ENCODE measurements at places on chromosomes 12 and 14.

DNA sequence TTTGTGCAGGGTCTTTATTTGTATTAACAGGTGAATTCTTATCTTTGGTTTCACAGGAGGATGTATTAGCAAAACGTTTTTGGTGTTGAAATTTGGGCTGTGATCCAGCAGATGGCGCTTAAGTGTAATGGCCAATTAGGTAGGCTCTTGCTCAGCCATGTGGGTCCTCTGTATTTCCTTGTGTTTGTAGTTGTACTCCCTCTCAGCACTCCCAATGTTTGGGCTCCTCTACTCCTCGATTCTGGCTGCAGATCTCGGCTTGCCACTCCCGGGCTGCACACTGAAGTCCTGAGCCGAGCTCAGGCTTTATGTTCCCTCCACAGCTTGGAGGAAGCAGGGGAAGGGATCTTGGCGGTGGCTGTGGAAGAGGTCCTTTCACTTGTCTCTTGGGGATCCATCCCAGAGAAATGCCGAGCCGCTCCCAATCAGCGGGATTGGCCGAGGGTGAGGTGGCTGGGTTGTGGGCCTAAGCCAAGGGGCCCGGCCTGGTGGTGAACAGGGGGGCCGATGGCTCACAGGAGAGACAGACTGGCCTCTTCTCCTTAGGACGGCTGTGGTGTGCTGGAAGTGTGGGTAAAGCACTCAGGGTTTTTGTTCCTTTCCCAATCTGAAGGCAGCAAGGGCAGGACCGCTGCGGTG lies 133.7 kb downstream of the AEBP2 start:
- H3K4me3 ChIP-seq = no peak overlapping the region
- H3K27ac ChIP-seq = no peak overlapping the region
- H3K36me3 ChIP-seq = no peaks in the 10 kb centered on the region
- DNase-seq = peak; percentile 62

DNA sequence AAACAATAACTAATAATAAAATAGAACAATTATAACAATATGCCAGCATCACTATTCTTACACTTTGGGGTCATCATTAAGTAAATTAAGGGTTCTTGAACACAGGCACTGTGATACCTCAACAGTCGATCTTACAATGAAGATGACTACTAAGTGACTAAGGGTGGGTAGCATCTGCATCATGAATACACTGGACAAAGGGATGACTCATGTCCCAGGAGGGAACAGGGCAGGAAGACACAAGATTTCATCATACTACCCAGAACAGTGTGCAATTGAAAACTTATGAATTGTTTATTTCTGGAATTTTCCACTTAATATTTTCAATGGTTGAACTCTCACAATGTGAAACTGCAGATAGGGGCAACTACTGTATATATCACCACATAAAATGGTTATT lies 19.7 kb downstream of the TSPAN19 start:
- H3K27me3 ChIP-seq = no peaks in the 10 kb centered on the region
- no peak for DNase-seq
- H3K4me1 ChIP-seq = peaks cover 1% of the 10 kb centered on the region
- no peaks in the 10 kb centered on the region for H3K36me3 ChIP-seq
- no peak overlapping the region for H3K27ac ChIP-seq
- no peak overlapping the region for H3K4me3 ChIP-seq

DNA sequence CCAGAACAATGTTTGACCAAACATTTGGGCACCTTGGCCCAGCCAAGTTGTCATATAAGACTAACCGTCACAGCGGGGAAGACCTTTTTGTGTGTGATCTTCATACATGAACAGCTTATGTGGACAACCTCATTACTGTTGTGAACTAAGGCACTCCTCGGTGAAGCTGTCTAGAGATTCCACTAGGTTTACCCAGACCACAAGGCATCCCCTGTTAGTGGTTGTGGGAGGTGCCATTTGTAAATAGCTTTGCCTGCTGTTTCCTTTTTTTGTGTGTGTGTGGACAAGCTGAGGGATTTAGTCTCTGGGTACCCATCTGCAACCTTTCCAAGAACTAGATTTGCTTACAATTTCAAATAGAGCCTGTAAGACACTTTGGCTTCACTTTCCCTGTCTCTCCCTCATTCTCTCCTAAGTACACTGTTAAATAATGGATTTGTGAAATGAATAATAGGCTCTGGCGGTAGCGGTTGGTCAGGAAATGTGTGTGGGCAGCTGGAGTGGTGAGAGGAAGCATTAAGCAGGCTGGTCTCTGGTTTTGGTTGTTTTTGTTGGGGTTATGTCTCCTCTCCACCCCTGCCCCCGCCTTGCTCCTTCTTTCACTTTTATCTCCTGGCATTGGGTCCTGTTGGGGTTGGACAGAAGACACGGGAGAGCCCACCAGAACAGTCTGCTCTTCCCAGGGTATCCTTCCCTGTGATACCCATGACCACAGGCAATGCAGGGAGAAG lies 727.6 kb downstream of the VRK1 start:
- H3K36me3 ChIP-seq = no peaks in the 10 kb centered on the region
- no peak for DNase-seq
- no peaks in the 10 kb centered on the region for H3K27me3 ChIP-seq

DNA sequence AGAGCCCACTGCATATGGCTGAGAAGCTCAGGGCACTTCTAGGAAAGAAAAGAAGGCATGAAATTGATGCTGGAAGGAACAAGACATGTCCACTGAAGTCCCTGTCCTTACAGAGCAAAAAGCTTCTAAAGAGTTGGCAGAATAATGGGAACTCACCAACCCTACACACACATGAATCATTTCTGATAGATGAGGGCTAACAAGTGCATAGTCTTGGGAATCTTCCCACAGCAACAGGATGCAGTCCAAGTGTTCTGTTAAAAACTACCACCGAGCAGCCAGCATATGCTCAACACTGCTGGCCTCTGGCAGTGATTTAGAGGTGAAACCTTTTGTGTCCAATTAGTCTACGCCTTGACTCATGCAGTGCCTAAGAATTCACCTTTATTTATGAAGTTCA lies 44.8 kb downstream of the RHOJ start:
- no peaks in the 10 kb centered on the region for H3K4me1 ChIP-seq
- H3K36me3 ChIP-seq = no peaks in the 10 kb centered on the region
- H3K27ac ChIP-seq = no peak overlapping the region
- DNase-seq = no peak

- no peaks in the 10 kb centered on the region for H3K27me3 ChIP-seq
- no peak for DNase-seq
- peaks cover 3% of the 10 kb centered on the region for H3K4me1 ChIP-seq
- H3K36me3 ChIP-seq = no peaks in the 10 kb centered on the region
- H3K27ac ChIP-seq = no peak overlapping the region
These were observed 24.1 kb downstream of the DUSP16 start for GRCh38 chr12:12538535-12538934.

- no peaks in the 10 kb centered on the region for H3K4me1 ChIP-seq
- DNase-seq = no peak
- H3K27me3 ChIP-seq = no peaks in the 10 kb centered on the region
- H3K27ac ChIP-seq = no peak overlapping the region
- no peak overlapping the region for H3K4me3 ChIP-seq
These were observed 25.0 kb downstream of the PDZRN4 start for GRCh38 chr12:41213107-41213506.

GRCh38 chr14:70962935-70963334 lies 55.7 kb downstream of the PCNX1 start:
- no peaks in the 10 kb centered on the region for H3K27me3 ChIP-seq
- H3K4me3 ChIP-seq = no peak overlapping the region
- peaks cover 20% of the 10 kb centered on the region for H3K36me3 ChIP-seq
- H3K27ac ChIP-seq = no peak overlapping the region
- no peaks in the 10 kb centered on the region for H3K4me1 ChIP-seq

DNA sequence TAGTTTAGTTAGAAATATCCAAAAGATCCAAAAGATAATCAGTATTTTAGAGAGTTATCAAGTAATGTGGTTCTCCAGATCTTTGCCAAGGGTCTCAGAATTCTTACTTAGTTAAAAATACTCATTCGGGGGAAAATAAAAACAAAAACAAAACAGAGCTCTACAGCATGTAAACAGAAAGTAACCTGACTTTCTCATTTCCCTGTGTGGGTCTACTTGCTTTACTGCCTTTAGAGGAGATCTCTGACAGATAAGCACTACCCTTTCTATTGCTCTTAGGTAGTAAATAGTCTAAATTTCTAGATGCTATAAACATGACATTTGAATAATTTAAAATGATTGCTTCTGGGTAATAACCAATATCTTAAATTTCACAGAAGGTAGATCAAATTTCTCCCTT lies 371.8 kb downstream of the RPL10L start:
- no peaks in the 10 kb centered on the region for H3K27me3 ChIP-seq
- no peak for DNase-seq
- H3K4me3 ChIP-seq = no peak overlapping the region
- no peak overlapping the region for H3K27ac ChIP-seq
- no peaks in the 10 kb centered on the region for H3K4me1 ChIP-seq

DNA sequence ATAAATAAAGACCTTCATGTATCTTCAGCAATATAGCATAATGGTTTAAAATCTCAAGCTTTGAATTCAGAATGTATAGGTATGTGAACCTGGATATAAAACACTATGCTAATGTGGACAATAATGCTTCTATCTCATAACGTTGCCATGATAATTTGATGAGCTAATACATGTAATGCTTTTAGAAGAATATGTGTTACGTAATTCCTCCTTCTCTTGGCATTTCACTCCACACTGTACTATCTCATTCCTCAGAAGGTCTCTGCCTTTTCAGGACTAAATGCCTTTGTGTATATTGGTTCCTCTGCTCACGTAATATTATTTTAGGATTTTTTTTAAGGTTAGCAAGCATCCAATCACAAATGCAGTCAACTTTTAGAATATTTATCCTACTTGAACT lies 86.5 kb downstream of the FOXA1 start:
- no peak for DNase-seq
- H3K27me3 ChIP-seq = no peaks in the 10 kb centered on the region
- no peaks in the 10 kb centered on the region for H3K4me1 ChIP-seq
- H3K27ac ChIP-seq = no peak overlapping the region
- H3K4me3 ChIP-seq = no peak overlapping the region
- H3K36me3 ChIP-seq = no peaks in the 10 kb centered on the region

- no peak for DNase-seq
- H3K27ac ChIP-seq = no peak overlapping the region
- H3K4me3 ChIP-seq = no peak overlapping the region
- H3K36me3 ChIP-seq = no peaks in the 10 kb centered on the region
- peaks cover 9% of the 10 kb centered on the region for H3K4me1 ChIP-seq
- H3K27me3 ChIP-seq = peaks cover 87% of the 10 kb centered on the region
These were observed 1.6 kb upstream of the MLXIP start for GRCh38 chr12:122076743-122077495.

DNA sequence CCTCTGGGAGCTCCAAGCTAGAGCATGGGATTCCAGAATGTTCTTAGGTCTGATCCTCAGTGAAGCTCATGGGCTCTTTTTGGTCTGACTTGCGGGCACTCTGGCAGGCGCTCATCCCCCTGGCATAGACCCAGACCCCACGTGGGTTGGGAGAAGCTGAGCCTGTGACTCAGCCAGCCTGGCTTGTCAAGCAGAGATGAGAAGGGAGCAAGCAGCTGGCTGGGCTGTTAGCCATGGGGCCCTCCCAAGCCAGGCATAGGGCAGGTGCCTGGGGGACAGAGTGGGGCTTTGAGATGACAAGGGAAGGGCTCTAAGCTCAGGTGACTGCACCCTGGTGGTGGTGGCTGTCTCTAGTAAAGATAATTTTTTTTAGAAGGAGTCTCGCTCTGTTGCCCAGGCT lies 80.3 kb upstream of the NOS1 start:
- H3K27me3 ChIP-seq = no peaks in the 10 kb centered on the region
- no peak overlapping the region for H3K4me3 ChIP-seq
- H3K4me1 ChIP-seq = peaks cover 4% of the 10 kb centered on the region
- no peak for DNase-seq
- H3K27ac ChIP-seq = no peak overlapping the region
- H3K36me3 ChIP-seq = no peaks in the 10 kb centered on the region

DNA sequence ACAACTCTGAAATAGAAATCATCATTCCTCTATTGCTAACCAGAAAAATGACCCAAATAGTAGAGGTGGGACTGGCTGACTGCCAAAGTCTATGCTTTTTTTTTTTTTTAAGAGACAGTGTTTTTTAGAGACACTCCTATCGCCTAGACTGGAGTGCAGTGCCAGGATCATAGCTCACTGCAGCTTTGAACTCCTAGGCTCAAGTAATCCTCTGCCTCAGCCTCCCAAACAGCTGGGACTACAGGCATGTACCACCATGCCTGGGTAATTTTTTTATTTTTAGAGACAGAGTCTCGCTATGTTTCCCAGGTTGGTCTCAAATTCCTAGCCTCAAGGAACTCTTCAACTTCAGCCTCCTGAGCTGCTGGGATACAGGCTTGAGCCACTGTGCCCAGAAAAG lies 19.2 kb downstream of the NR2C1 start:
- peaks cover 30% of the 10 kb centered on the region for H3K36me3 ChIP-seq
- peaks cover 17% of the 10 kb centered on the region for H3K4me1 ChIP-seq
- peak overlapping the region; percentile 87 for H3K27ac ChIP-seq
- no peak for DNase-seq
- H3K4me3 ChIP-seq = no peak overlapping the region
- H3K27me3 ChIP-seq = no peaks in the 10 kb centered on the region

DNA sequence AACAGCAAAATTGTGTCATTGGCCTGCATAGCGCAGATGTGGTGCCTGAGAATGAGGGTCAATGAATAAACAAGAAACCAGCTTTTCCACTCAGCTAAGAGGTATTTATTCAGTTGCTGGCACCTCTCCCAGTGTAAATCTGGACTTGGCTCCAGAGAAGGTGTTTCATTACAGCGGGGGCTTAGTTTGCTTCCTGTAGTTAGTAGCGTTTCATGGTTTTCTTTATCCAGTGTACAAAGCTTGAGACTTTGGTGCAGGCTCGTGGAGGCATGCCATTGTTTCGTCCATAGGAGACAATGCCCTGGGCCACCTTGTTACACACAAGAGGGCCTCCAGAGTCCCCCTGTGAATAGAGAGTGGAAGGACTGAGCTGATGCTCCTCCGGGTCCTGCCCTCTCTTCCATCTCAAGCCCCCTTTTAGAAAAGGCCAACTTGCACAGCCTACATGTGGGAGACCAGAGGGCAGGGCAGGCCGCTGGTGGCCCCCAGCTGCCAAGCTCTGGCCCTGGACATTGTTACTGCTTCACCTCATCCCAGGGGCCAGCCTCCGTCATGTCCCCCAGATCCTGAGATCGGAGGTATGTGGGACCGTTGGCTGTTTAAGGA lies 3.0 kb downstream of the GZMB start:
- H3K27me3 ChIP-seq = no peaks in the 10 kb centered on the region
- no peak overlapping the region for H3K4me3 ChIP-seq
- no peak for DNase-seq
- H3K27ac ChIP-seq = no peak overlapping the region
- H3K36me3 ChIP-seq = no peaks in the 10 kb centered on the region
- H3K4me1 ChIP-seq = no peaks in the 10 kb centered on the region

DNA sequence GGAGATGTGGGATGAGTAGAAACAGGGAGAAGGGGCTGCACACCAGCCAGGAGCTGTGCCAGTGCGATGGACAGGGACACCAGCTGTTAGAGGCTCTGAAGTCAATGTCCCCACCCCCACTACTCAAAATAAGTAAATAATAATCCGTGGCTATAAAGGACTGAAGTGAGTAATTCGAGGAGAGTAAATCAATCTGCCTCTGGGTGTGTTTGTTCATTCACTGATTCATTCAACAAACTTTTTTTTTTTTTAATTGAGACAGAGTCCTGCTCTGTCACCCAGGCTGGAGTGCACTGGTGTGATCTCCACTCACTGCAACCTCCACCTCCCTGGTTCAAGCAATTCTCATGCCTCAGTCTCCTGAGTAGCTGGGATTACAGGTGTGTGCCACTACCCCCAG lies 363.6 kb downstream of the TMEM132D start:
- H3K4me1 ChIP-seq = no peaks in the 10 kb centered on the region
- no peaks in the 10 kb centered on the region for H3K36me3 ChIP-seq
- no peak overlapping the region for H3K27ac ChIP-seq

- peak; percentile 53 for DNase-seq
- H3K4me3 ChIP-seq = no peak overlapping the region
- H3K27me3 ChIP-seq = peaks cover 8% of the 10 kb centered on the region
- peaks cover 51% of the 10 kb centered on the region for H3K4me1 ChIP-seq
- no peak overlapping the region for H3K27ac ChIP-seq
These were observed 58.1 kb downstream of the PLEKHG3 start for GRCh38 chr14:64762044-64763034.
